ENCODE measurements at places on chromosomes 3 and 15. TPM values are rescaled to one million over a fixed set of nuclear protein-coding genes. Genes with fewer than 3 reads are reported as not detected.

GRCh38 chr15:41337631-41338522, 5.2 kb downstream of the NUSAP1 start:
- DNase-seq = no peak

RASSF1 gene
- 15.8 TPM for total RNA-seq

TM4SF4 gene
- total RNA-seq = not detected

GRCh38 chr3:149596134-149596770, 61.6 kb downstream of the WWTR1 start:
- no peak for DNase-seq

All from H9 (cell line).